Caudate nucleus (tissue), 63 donors: ENCODE measurements at places on chromosomes 5 and 9.

- no peak for DNase-seq
Observed at GRCh38 chr5:114319821-114320220, 42.0 kb upstream of the KCNN2 start.

DNA sequence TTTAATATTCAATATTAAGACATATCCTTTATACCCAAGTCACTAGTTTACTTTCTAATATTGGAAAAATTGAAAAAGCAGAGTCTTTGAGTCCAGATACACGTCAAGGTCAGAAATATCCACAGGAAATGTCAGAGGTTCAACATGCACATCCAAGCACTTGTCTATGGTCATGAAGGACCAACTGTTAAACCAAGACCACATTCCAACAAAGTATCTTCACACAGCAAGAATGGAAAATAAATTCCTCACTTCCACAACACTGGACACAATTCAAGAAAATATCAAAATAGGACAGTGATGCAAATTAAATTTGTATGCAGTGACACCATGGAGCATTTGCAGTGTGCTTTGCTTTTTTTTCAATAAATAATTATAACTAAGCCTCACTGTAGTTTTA, 142.5 kb downstream of the GABRB2 start:
- no peak for DNase-seq

- DNase-seq, result no peak
Observed at GRCh38 chr9:79286992-79287707, 284.6 kb upstream of the TLE4 start.

- DNase-seq, result no peak
Observed at GRCh38 chr5:139474890-139475791, 4.3 kb downstream of the SMIM33 start.

DNA sequence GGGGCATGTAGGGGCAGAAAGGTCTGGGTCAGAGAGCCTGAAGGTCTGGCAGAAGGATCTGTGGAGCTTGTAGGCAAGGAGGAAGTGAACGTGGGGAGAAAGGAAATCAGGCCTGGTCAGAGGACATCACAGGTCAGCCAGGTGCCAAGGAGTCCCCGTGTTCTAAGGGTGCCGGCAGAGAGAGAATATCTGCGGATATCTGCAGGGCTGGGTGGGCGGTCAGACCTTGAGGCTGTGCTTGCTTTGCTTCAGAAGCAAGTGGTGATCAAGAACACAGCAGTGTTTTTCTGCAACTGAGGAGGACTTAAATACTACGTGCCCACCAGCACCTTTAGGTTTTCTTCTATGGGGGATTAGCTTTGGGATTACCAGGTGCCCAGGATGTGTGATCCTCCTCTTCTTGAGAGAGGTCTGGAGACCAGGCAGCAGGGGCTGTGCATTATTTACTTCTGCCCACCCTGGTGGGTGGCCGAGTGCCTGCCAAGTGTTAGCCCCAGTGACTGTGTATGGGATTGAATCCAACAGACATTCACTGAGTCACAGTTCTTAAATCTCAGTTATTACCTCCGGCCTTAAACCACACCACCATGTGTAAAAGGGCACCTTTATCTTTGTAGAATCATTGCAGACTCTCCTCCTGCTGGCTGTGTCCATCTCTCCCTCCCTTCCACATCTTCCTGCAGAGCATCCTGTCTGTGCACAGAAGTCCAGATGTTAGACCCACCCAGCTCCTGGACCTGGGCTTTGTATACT, 12.5 kb upstream of the SHB start:
- no peak for DNase-seq

GRCh38 chr9:68981789-68982188, 32.1 kb downstream of the PRKACG start:
- no peak for DNase-seq

GRCh38 chr5:173448856-173449255, 120.6 kb upstream of the STC2 start:
- DNase-seq, result no peak

GRCh38 chr5:82307451-82307850, 29.3 kb upstream of the RPS23 start:
- no peak for DNase-seq

DNA sequence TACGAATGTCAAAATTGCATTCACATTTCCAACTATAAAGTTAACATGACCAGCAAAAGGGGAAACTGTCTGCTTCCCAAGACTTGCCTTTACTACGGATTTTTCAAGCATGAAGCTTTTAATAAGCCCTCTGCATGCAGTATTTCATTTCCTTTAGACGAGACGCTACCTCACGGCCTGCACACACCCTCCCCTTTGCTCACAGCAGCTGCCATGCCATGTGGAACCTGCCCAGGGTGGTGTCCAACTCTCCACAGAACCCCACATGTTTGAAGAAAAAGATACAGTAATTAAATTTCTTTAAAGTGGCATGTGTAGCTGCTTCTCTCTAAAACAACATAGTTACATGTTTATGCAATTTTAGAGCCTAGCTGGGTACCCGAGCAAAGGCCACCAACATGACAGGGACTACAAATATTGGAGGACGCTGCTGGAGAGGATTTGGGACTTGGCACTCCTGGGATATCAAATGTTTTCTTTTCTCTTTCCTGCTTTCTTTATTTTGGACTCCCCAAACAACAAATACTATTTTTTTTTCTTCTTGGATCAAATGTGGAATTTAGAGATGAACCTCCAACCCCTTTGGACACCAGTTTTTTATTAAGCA, 256.9 kb upstream of the PCSK5 start:
- DNase-seq, result no peak

DNA sequence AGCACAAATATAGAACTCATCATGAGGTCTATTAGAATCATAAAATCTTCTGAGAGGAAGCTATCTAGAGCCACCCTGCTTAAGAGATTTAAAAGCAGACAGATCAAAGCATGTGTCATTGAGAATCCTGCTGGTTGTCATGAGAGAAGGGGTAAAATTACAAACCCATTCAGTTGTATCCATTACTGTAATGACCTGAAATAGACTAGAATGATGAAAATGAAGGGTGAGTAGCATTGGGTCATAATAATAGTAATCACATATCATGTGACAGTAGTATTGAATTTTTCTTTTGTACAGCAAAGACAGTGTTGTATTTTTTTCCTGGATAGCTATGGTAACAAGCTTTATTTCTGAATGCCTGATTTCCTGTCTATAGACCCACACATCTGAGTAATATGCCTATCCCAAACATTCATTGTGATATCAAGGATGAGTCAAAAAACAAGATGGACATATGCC, 149.0 kb downstream of the PDE4D start:
- no peak for DNase-seq

DNA sequence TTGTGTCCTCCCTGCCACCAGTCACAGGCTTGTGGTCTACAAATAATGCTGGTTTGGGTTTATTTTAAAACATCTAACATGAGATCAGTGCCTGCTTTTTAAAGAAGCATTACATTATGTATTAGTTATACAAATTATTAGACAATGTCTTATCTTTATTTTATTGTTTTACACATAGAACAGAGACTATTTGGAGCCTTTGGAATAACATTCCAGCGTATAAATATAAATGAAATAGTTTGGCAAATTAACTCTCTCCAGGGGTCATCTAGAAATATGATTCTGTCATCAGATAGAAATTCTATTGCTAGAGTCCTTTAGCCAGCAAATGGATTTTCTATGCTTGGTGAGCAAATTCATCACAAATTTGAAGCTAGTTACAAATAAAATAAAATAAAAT, 22.4 kb downstream of the MAP1B start:
- no peak for DNase-seq

DNA sequence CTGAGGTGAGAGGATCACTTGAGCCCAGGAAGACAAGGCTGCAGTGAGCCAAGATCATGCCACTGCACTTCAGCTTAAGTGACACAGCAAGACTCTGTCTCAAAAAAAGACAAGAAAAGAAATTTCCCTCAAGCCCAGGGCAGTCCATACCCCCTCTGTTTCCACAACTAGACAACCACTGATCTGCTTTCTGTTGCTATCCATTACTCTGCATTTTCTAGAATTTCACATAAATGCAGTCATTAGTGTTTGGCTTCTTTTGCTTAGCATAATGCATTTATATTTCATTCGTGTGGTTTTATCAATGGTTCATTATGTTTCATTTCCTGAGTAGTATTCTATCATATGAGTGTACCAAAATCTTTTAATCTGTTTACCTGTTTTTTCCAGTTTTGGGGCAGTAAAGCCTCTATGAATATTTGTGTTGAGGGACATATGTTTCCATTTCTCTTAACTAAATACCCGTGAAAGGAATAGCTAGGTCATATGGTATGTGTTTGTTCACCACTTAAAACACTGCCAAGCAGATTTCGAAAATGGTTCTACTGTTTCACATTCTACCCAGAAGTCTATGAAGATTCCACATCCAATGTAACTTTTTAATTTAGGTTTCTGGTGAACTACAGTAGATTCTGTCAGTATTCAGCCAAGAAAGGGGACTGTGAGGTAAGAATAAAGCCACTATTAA, 271.8 kb downstream of the ZNF608 start:
- no peak for DNase-seq

DNA sequence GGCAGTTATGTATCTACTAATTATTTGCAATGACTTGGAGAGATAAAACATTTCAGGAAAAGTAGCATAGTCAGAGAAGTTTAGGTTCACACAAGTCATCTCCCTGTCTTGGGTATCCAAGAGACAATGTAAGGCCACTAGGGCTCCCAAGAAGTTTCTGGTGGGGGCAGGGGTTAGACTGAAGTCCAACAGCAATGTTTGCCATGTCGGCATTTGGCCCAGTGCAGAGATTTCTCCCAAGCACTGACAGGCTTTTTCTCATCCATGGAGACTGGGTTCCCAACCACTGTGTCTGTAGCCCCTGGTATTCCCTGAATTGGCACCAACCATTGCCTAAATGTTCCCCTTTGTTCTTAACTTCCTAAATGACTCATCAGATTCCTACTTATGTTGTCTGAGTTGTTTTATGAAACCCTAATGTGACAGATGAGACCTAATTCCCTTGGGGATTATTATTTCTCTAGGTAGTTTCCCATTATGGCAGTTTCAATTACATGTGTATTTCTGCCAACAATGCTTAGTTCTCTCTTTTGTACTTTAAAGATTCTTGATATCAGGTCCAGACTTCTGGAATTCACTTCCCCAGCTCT, 103.6 kb upstream of the EGFLAM start:
- no peak for DNase-seq

GRCh38 chr5:23132231-23132630, 279.1 kb upstream of the CDH12 start:
- no peak for DNase-seq

DNA sequence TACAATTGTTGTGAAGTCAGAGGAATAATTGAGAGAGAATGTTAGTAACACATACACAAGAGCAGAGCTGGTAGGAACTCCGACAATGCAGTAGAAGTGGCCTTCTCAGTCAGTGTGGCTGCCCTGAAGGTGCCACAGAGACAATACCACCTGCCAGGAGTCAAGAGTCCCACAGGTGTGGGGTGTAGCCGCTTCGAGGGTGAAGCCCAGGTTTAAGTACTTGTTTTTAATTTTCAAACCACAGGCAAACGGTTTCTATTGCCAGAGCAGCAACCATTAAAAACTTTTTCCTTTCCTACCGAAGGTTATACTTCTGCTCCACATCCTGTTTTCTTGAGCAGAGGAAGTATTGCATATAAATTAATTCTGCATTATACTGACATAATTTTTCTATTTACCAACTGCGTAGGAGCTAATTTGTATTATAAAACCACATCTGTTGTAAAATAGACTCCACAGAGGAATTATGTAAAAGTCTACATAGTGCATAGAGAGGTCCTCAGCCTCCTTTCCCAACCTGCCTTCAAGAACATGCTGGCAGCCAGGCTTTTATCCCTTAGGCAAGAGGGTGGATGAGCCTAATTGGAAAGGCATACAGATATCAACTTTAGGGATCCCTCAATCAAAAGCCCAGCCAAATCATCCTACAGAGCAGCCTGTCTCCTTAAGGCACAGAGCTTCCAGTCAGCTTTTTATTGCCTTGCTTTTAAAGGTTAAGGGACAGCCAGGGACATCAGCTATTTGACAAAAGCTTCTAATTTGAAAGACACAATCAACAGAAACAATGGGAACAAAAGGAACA, 12.9 kb upstream of the ACTBL2 start:
- no peak for DNase-seq

DNA sequence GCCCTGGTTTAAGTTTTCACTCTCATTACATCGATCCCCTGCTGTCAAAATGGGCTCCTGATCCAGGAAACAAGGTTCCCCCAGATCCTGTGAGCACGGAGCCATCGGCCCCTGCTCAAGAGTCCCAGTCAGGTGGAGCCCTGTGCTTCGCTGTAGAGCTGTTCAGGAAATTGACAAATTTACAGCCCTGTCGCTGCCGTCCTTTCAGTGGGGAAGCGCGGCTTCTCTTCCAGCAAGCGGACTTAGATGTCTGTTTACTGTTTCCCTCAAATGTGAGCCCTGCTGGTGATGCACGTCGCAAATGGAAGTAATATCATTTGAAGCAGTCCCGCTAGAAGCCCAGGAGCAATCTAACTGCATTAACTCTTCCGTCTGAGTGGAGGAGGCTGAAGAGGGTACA, 760.9 kb upstream of the WWC1 start:
- DNase-seq, result no peak

DNA sequence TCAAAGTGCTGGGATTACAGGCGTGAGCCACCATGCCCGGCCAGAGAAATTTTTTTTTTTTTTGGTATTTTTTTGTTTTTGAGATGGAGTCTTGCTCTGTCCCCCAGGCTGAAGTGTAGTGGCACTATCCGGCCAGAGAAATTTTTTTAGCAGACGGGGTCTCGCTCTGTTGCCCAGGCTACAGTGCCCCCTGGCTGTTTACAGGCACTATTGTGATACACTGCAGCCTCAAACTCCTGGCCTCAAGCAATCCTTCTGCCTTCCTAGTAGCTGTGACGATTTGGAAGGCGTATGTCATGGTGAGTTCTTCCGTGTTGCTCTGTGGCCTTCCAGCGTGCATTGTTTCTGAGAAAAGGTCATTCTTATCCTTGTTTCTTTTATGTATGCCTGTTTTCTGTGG, 47.5 kb downstream of the CNOT6 start:
- no peak for DNase-seq

DNA sequence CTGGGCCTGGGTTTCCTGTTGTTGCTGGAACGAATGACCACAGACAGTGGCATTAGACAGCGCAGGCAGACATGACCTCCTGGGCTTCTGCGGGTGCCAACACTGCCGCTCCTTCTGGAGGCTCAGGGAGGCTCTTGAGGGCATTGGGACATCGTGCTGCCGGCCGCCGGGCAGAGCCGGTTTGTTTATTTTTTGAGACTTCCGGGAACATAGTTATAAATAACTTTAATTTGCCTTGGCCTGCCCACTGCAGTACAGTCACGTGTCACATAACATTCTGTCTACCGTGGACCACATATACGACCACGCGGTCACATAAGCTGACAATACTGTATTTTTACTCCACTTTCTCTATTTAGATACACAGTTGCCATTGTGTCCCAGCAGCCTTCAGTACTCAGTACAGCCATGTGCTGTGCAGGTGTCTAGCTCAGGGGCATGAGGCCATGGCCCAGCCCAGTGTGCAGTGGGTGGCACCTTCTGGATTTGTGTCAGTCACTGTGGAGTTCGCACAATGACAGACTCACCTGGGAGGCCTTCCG, 8.2 kb upstream of the TOR4A start:
- DNase-seq, result no peak

DNA sequence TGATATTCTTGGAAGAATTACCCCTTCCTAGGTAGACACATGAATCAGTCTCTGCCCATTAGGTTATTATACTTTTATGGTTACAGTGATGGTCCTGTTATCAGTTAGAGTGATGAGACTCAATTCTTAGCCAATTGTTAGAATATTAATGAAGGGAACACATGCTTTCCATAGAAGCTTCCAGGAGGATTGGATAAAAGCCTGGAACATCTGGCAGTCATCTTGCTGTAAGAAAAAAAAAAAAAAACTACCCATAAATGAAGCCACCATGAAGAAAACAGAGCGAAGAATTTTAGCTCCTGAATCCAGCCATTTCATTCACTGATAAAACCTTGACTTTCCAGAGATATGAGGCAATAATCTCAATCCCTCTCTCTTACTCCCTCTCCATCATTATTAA, 262.5 kb upstream of the GRIN3A start:
- DNase-seq, result no peak
